T follicular helper cell (primary cell): ENCODE measurements at places on chromosomes 2 and 18.

DNA sequence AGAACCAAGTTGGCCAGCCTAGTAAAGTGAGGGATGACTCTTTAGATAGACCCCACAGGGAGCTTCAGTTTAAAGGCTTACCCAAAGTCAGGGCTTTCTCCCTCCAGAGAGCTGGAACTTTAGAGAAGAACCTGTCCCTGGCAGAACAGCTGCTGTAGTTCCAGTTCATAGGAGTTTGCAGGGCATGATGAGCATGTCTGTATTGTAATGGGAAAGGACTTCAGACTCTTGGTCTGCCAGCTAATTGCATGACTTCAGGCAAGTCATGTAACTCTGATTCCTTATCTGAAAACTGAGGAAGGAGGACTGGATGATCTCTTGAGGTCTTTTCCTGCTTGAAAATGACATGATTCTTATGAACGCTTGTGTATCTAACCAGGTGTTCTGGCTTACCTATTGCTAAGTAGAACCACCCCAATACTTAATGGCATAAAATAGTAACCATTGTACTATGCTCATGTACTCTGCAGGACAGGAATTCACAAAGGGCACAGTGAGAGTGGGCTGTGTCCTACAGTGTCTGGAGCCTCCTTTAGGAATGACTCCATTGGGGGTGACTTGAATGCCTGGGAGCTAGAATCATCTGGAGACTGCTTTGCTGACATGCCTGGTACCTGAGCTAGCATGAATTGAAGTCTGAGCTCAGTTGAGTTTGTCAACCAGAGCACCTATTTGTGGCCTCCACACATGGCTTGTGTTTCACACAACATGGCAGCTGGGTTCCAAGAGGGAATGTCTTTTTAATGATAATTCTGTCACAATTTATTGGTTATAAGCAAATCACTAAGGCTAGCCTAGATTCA lies 18.9 kb downstream of the SP5 start:
- no peak for DNase-seq

- DNase-seq, result no peak
Measured at GRCh38 chr2:148978026-148978685, 60.3 kb upstream of the LYPD6B start.

DNA sequence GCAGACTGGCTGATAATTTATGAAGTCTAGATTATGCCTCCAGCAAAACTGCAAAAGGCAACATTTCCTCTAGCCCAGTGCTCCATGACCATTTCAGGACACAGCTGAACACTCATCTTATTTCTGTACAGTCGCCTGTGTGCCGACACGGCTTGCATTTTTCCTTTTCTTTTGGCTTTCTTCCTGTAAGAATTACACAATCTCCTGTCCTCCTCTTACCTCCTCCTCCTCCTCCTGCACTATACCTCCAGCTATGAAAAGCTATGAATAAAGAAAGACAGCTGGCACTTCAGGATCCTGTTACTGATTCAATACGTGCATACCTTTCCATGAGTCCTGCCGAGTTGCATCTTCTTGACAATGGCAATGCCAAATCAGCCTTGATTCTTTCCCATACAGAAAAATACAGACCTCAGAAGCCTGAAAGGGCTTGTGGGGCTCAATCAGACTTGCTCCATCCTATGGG lies 32.2 kb upstream of the TRIB2 start:
- no peak for DNase-seq

DNA sequence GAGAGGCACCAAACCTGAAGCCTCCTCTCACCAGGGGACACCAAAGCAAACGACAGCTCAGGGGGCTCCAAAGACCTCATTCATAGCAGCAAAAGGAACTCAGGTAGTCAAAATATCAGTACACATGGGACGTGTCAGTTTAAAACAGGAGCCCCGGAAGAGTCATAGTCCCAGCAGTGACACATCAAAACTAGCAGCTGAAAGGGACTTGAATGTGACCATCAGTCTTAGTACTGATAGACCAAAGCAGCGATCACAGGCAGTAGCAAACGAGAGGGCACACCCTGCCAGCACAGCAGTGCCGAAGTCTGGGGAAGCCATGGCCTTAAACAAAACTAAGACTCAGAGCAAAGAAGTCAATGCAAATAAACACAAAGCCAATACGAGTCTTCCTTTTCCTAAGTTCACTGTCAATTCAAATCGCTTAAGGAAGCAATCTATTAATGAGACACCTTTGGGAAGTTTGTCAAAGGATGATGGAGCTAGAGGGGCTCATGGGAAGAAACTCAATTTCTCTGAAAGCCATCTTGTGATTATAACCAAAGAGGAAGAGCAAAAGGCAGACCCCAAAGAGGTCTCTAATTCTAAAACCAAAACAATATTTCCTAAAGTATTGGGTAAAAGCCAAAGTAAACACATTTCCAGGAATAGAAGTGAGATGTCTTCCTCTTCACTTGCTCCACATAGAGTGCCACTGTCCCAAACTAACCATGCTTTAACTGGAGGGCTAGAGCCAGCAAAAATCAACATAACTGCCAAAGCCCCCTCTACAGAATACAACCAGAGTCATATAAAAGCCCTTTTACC lies 1.2 kb downstream of the GALNT5 start:
- no peak for DNase-seq

DNA sequence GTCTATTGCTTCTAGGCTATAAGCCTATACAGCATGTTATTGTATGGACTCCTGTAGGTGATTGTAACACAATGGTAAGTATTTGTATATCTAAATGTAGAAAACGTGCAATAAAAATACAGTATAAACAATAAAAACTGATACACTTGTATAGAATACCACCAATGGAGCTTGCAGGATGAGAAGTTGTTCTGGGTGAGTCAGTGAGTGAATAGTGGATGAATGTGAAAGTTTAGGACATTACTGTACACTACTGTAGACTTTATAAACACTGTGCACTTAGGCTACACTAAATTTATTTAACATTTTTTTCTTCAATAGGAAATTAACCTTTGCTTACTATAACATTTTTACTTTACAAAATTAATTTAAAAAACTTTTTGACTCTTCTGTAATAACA lies 679.2 kb upstream of the ZNF804A start:
- no peak for DNase-seq

GRCh38 chr2:236176417-236176816 lies 8.2 kb upstream of the GBX2 start:
- DNase-seq, result no peak

GRCh38 chr2:231362555-231363184 lies 32.8 kb upstream of the B3GNT7 start:
- no peak for DNase-seq

- DNase-seq, result no peak
Measured at GRCh38 chr18:36128530-36128870, 640 bp downstream of the SLC39A6 start.

GRCh38 chr18:45139478-45139877 lies 458.8 kb downstream of the SETBP1 start:
- DNase-seq, result no peak

DNA sequence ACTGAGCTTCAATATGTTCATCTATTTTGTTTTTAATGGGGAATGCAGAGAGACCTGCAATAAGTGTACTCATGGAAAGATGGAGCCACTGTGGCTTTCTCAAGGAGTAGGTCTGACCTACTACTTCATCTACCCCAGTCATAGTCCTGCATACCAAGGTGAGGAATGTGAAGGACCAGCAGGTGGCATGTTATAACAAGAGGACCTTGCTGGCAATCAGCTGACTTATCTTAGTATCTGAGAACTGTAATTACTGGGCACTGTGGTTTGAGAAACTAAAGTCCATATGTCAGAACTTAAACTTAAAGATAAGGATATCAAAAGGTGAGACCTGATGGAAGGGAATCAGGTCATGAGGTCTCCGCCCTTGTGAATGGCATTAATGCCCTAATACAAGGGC lies 1104.2 kb downstream of the BCL11A start:
- no peak for DNase-seq

GRCh38 chr2:152623076-152623740 lies 94.1 kb downstream of the PRPF40A start:
- no peak for DNase-seq

- DNase-seq, result no peak
Measured at GRCh38 chr2:20578266-20578894, 72.5 kb downstream of the HS1BP3 start.

DNA sequence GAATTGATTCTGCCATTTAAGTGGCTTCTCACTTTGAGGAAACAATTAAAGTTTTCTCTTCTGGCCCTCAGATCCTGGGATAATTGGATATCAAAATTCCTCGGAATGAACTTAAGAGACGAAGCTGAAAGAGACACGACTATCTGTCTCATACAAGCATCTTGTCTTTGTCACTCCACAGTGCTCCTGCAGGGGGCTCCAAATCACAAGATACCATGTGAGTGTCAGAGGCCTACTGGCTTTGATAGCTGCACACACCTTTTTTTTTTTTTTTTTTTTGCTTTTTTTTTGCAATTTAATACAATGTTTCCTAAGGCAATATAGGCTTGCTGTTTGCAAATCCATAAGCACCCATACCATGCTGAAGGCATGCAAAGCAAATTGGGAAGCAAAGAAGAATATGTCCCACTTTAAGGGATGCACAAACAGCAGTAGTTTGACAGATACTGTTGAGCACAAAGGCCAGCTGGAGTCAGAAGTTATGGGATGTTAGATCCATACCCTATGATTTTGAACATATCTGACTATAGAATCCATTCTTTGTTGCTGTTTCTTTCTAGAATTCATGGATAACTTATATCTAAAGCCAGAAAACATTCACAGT lies 109.0 kb upstream of the CBLN2 start:
- DNase-seq, result no peak
